Trophoblast cell (in vitro differentiated cells and primary cell): ENCODE measurements at places on chromosomes 5 and 9.

DNA sequence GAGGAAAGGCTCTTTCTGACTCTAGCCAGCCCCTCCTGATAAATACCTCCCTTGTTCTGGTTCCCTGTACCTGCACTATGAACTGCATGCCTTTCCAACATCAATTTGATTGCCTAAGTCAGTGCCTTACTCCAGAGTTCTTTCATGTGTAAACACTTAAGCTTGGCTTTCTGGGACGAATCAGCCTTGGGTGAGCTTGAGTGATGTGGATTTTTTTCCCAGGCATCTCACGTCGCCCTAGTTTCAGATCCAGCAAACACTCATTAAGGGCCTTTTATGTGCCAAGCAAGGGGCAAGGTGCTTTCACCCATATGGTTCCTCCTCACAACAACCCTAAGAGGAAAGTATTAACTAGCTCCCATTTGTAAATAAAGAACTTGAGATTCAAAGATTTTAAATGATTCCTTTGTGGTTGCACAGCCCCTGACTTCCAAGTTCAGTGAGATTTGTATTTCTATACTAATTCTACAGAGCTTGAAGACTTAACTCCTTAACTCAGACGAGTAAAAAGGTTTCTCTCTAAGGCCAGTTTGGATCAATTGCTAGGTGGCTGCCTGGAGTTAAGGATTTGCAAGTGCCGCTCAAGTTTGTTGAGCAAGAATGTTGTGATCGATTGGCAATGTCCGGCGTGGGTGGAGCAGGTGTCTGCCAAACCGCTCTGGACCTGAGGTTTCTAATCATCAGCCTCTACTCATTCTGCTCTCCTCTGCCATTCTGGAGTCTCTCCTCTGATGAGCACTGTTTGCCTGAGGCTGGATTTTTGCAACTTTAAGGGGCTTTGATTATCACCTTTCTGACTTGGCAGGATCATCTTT, 20.2 kb upstream of the TJP2 start:
- peak; percentile 71 for DNase-seq

- no peak for DNase-seq
Observed at GRCh38 chr5:38417658-38418017, 138.8 kb downstream of the LIFR start.

GRCh38 chr5:142432369-142432863, 107.6 kb upstream of the SPRY4 start:
- DNase-seq, result no peak

GRCh38 chr5:56480705-56481427, 247.7 kb upstream of the ANKRD55 start:
- DNase-seq, result no peak

DNA sequence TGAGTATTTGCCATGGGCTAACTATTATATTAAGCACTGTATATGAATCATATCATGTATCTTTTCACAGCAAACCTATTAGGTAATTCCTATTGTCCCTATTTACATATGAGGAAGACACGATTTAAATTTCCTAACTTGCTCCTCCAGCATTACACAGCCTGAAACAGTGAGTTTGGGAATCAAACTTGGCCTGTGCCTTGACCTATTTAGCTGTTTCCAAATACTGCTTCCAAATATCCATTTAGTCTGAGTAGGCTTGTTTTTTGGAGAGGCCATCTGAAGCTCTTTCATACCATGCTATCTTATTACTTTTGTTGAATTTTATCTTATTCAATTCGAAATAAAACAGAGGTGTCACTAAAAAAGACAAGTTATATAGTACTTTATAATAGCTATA, 447.3 kb upstream of the MPDZ start:
- no peak for DNase-seq

DNA sequence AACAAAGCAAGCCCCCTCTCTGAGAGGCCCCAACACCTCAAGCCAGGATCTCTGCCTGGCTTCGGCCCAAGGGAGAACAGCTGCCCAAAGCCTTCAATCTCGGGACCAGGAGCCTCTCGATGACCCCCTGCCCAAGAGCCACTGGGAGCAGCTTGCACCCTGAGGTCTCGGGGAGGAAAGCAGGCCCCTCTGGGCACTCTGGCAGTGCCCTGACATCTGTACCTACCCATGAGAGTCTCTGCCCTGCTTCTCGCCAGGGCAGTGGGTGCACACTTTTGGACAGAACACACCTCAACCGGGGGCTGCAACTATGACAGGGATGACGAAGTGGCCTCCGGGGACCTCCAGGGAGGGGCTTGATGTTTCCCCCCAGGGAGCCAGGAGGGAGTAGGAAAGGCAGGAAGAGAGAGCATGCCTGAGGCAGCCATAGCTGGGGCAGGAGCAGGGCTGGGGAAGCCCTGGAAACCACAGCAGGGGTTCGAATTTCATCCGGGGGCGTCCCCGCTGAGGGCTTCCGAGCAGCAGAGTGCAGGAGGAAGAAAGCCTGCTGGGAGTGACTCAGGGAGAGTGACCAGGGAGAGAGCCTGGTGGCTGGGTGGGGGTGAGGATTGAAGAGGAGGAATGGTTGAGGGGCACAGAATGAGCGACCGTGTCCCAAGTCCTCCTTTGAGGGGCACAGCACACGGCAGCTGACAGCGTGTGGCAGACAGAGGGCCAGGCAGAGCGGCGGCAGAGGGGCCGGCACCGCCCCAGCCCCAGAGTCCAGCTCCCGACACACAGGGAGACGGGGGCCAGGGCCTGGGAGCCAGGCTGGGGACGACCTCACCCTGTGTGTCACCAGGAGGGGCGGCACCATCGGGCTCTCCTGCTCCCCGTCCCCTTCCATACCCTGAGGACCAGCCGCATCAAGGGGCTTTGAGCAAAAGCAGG, 1.8 kb downstream of the LPCAT1 start:
- DNase-seq, result no peak

- peak; percentile 86 for DNase-seq
Observed at GRCh38 chr5:126339215-126339805, 83.9 kb upstream of the GRAMD2B start.

DNA sequence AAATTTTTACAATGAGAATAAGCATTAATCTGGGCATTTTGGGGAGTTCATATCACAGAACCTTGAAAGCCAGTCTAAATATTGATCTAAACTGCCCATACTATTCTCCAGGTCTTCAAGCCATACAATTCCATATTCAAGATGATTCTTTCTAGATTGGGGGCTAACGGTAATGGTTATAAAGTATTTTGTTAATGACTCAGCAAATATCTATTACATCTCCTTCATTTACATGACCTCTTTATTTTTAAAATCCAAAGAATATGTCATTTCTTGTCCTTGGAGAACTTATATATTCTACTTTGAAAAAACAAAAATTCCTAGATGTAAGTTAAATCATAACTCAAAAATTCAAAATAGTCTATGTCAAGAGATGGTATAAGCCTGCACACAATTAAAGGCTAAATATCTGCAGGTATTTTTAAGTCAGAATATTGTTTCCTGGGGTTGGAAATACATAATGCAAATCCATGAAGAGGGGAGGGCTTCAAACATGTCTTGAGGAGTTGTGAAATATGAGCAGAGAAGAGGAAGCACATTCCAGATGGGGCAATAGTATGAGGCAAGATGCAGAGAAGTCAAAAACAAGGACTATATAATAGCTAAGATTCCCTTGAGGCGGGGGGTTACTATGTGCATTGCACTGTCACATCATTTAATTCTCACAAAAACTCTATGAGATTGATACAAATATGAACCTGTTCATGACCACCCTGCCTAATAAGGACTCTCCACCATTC, 526.4 kb downstream of the NR2F1-AS1 start:
- DNase-seq, result no peak

DNA sequence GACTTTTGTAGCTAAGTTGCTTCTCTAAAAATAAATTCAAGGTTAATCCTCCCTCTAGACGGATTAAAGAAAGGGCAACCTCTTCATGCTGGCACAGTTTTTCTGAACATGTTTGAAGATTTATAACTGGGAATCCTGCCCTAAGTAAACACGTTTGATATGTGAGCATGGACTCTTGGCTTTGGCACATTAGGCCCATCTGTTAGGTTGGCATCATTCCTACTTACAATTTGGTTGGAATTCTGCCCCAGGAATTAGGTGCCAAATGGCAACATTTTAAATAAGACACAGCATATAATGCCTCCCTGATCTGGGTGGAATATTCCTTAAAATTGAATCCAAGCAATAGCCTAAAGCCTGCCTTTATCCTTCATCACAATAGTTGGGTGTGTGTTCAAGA, 372.3 kb upstream of the CDH18 start:
- DNase-seq, result no peak

DNA sequence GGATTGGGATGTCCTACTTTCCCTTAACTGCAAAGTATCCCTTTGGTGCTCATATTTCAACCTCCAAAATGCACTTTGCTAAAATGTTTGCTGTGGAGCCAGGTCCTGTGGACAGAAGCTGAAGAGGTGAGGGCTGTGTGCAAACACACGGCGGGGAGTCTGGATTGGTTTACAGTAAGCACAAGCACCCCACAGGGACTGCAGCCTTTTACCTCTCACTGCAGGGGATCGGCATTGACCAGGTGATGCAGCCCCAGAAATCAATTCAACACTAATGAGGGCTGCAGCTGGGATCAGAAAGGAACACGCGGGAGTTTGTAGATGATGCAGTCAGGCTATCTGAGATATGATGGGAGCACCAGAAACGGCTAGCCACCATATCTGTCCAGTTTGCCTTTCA, 450.9 kb downstream of the CCDC171 start:
- DNase-seq, result no peak

DNA sequence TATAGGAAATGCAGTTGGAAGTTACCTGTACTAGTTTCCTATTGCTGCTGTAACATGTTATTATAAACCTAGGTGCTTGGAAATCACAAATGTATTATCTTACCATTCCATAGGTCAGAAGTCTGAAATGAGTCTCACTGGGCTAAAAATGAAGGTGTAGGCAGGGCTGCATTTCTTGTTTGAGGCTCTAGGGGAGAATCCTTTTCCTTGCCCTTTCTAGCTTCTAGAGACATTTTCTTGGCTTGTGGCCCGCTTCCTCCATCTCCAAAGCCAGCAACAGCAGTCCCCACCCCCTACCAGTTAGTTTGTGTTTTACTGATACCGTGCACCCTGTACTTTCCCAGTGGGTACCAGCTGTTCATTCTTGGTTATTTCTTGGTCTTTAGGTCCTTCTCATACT, 153.3 kb downstream of the SLF1 start:
- no peak for DNase-seq

- DNase-seq, result no peak
Observed at GRCh38 chr9:97808972-97809371, 44.1 kb upstream of the FOXE1 start.

GRCh38 chr5:29972597-29972996, 1220.9 kb upstream of the CDH6 start:
- no peak for DNase-seq

GRCh38 chr9:87515588-87516221, 18.0 kb downstream of the DAPK1 start:
- DNase-seq, result no peak

DNA sequence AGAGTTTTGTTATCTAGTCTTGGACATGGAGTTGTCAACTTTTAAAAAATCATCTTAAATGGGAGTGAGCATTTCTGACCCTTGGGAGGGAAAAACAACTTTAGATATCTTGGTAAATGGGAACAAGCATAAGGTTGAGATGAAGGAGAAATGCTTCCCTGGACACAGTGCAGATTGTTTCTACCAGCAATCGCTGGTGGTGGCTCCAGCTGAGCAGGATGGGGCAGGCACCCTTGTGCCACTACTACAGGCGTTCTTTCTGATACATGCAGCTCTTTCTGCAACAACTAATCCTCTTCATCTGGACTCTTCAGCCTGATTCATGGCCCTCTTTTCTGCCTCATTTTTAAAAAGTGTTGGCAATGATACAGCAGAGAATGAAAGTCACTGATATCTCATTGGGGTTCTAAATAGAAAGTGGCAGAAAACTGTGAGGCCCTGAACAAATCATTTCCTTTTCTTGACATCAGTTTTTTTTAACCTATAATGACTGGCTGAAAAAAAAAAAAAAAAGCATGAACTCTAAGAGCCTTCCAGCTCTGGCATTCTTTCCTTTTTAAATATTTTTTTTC, 409.4 kb upstream of the PTGER4 start:
- no peak for DNase-seq

DNA sequence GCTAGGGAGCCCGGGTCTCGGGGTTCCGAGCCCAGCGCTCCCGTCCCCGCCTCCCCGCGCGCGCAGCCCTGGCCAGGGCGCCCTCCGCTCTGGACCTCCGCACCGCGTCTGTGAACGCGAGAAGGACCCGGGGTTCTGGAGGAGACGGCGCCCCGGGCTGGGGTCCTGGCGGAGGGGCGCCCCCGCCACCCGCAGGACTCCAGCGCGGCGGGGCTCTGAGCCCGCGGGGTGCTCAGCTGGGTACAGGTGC, 431 bp downstream of the TMOD1 start:
- no peak for DNase-seq

DNA sequence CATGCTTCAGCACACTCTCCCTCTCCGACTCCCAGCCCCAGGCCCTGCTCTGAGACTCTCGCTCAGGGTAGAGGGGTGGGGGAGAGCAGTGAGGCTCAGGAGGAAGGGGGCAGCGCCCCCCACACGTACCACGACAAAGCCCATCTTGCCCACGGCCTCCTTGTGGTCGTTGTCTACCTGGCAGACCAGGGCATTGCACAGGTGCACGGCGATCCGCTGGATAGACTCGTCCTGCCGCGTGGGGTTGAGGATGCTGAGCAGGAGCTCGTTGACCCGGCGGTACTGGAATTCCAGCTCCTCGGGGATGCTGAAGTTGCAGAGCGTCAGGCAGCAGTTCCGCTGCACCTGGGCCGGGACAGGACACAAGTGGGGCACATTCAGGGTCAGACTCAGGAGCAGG, 18.5 kb upstream of the ZDHHC12 start:
- DNase-seq, result no peak

- DNase-seq, result no peak
Observed at GRCh38 chr5:164119806-164120447, 614.5 kb downstream of the MAT2B start.

GRCh38 chr5:107483231-107484024, 187.3 kb downstream of the EFNA5 start:
- DNase-seq, result no peak

- DNase-seq, result no peak
Observed at GRCh38 chr9:134643222-134643671, 1.6 kb downstream of the COL5A1 start.

DNA sequence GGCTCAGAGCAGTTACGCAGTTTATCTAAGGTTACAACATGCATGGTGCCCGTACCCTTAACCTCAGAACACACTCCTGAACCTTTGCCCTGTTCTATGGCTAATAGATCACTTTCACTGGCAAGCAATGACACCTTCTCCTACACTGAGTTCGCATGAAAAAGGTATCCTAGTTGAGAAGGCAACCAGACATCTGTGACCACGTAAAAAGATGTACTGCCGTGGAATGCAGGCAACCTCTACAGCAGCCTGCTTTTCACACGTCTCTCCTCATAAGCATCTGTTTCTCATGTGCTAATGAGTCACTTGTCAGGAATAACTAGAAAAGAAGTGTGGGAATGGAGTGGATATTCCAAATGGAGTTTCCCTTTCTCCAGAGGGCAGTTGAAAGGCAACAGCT, 71.4 kb downstream of the FBXO38 start:
- DNase-seq, result no peak
